ENCODE measurements at places on chromosomes 2 and 18. TPM values are rescaled to one million over a fixed set of nuclear protein-coding genes. Genes with fewer than 3 reads are reported as not detected.
A peak's percentile ranks its signal among the peaks of the same experiment; 100 is the strongest.

The SERPINB10 gene
- total RNA-seq: not detected

DNA sequence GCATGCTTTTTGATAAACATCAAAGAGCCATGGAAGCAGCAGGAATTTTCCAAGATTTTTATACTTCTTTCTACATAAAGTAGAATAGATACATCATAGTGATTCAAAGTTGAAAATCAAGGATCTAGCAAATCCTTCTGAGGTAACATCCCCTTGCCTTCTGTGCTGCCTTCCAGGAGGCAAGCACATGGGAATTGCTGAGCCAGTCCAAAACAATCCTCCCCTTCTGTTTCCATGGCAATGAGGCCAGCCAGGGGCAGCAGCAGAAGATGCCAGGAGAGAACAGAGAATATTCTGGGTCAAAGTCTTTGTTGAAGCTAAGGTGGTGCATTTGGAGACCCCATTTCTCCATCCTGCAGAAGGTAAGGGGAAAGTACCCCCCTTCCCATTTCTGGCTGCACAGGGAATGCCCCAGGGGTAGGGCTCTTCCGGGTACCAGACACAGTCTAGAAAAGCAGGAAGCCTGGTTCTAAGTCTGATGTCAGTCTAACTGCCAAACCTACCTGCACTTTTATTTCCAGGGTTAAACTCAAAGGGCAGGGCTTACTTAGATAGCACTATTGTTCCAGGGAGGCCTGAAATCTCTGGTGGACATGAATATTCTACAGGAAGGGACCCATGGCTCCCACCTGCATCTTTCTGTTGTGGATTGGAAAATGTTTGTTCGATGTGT lies 22.1 kb downstream of the CENPA start:
- DNase-seq: no peak

The MRPS5 gene
- 70.3 TPM for total RNA-seq

The SERPINB3 gene
- total RNA-seq: not detected

GRCh38 chr2:215367662-215368492 lies 56.0 kb downstream of the ATIC start:
- no peak for DNase-seq

- DNase-seq: no peak
These were observed 318.1 kb upstream of the NT5C1B start for GRCh38 chr2:18907508-18907907.

DNA sequence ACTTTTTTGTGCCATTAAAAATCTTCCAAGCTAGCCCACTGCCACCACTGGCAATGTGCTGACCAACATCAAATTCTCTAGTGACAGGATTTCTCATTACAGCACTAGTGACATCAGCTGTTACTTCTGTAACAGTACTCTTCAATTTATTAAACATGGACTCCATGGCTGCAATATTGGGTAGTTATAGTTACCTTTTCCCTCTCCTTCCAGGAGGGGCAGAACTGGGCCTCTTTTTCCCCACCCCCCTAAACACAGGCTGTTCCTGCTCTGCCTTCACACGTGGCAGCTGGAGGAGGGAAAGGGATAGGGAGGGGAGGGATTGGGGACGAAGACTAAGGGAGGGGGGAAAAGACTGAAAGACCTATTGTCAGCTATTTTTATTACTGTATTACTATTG lies 38.1 kb downstream of the TRAK2 start:
- DNase-seq: no peak

DNA sequence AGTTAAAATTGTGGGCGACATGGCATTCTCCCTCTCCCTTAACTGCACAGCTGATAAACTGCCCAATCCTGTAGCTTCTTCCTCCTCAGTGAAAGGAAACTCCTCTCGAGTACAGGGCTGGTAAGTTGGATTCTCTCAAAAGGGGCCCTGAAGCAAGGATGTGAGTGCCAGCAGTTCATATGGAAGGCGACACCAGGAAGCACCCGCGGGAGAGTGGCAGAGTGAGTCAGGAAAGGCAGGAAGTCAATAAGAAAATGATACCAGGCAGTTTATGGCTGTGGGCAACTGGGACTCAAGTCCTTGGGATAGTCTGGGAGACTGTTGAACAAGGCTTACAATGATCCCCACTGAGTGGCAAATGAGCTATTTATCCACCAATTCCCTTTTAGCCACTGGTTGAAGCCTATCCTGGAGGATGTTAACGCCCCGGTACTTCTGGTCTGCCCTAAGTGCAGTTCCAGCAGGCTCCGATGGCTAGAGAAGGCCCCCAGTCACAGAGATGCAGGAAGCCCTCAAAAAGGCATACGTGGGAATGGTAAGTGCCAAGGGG lies 34.8 kb downstream of the ABHD3 start:
- DNase-seq: no peak

GRCh38 chr2:113005030-113005509 lies at the start of gene IL36A:
IL36A (plus strand) TSS chr2:113005459; CDS start chr2:113005872, 413 bp downstream.
- DNase-seq: no peak

The GLI2 gene
- 0.07 TPM for total RNA-seq

DNA sequence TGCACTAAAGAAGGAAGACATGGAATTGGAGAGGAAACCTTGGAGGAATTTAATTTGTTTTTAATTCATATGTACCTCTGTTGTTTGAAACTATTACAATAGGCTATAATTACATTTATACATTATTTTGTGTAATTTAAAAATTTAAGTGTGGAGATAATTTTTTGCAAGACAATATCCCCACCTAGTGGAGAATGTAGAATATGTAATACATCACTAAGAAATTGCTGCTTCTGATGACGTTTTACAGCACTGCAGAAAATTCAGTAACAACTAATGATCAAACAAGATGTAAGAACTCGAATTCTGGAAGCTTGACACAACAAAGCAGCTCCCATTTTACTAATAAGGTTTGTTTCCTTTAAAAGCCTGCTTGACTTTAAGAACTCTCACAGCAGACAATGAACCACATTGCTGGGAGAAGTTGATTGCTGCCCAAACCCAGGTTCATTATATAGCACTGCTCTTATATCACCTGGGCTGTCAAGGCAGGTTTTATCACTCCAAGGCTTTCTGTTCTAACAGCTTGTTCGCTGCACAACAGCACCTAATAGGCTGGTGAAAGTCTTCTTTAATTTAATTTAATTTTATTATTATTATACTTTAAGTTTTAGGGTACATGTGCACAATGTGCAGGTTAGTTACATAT lies 53.4 kb downstream of the THADA start:
- peak; percentile 5 for DNase-seq

- DNase-seq: no peak
These were observed 171.9 kb downstream of the ACOXL start for GRCh38 chr2:110904116-110904778.

DNA sequence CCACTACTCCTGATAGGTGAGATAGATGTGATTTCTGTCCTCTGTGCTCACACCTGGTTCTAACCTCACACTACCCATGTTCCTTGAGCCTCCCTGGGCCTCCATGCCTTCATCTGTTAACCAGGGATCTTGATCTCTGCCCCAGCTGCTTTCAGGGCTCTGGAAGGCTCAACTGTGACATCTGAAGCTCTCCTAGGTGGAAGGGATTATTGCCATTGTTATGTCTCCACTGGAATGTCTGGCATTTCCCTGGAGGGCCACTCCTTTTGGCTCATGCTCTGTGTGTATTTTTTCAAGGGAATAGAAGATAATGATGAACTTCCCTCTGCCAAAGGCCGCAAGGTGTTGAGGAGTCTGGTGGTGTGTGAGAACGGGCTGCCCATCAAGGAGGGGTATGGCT lies 41.2 kb downstream of the PCARE start:
- DNase-seq: no peak

DNA sequence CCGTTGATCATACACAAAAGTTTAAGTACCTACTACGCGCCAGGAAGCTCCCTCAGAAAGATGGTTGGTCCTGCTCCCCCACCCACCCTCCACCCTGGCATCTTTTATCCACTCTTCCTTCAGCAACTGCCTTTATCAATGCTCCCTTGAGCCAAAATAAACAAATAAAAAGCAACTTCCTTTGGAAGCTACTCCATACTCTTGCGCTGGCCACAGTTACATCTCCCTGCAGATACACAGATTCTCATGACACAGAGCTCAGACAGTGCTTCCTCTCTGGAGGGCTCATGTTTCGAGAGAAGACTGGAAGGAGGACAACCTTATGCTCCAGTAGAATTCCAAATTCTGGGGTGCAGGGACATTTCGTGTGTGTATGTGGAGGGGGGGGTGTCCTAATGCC lies 3.8 kb upstream of the STEAP3 start:
- no peak for DNase-seq

The TDRD15 gene
- not detected for total RNA-seq

The GRP gene
- total RNA-seq: not detected

DNA sequence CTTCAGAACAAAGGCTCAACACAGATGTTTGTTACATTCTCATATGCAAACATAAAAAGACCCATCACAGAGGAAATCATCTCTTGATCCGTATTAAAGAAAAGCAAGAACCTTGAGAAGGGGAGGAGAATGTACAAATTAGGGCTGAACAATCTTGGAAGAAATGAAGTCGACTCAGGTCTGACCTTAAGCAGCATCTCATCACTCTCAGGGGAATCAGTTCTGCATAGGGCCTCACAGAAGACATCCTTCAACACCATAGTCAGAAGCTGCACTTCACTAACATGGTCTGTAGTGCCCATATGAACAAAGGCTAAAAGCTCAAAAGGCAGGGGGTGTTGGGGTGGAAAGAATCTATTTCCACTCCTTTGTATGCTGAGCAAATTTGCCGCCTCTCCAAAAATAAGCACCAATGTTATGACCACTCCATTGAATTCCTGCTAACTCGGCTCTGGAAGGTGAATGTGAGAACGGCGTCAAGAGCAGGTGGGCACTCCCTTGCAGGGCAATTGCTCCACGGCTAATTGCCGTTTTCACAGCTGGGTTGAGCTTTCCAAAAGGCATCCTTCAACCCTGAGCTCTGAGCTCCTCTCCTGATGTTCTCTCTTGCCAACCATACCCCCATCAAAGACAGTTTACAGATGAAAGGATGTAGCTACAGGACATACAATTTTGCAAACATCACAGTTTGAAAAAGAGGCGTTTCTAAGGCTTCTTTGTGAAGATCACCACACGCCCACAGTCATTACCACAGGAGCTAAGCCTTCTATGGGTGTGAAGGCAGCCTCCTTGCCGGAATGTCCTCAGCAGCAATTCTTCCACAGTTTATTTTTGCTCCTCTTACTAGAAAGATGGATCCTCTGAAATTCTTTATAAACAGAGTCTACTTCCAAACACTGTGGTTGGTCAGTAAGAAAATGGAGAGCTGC lies 10.0 kb downstream of the KLF7 start:
- peak; percentile 39 for DNase-seq

DNA sequence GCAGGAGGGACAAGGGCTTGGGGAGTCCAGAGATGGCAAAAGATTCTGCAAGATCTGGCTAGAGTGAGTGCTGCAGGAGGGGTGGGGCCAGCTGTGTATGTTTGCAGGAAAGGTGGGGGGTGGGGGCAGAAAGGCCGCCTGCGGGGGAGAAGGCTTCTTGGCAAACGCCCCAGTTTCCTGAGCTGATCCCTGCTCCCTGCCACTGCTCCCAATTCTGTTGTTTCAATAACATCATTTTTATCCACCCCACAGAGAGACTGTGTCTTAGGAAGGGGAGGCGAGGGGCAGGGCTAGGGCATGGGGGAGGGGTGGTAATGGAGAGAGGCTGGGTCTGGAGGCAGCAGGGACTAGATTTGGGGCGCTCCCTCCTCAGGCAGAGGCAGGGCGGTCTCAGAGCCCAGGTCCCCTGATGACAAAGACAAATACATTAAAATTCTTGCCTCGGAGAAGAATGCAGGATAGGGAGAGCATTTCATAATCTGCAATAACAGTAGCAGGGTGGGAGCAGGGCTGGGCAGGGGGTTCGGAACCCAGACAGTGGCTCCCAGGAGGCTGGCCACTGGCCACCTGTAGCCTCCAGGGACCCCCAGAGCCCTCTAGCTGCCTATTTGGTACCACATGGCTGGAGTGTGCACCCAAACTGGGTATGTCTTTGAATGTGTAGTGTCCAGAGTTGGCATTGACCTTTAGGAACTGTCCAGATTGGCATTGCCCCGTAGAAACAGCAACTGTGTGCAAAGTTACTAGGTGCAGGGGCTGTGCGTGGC lies 2.1 kb upstream of the WNT6 start:
- no peak for DNase-seq

The MZT2B gene
- 417 TPM for total RNA-seq

GRCh38 chr2:208657468-208657867 lies 250.9 kb downstream of the PTH2R start:
- DNase-seq: no peak

The MAPK4 gene
- not detected for total RNA-seq

DNA sequence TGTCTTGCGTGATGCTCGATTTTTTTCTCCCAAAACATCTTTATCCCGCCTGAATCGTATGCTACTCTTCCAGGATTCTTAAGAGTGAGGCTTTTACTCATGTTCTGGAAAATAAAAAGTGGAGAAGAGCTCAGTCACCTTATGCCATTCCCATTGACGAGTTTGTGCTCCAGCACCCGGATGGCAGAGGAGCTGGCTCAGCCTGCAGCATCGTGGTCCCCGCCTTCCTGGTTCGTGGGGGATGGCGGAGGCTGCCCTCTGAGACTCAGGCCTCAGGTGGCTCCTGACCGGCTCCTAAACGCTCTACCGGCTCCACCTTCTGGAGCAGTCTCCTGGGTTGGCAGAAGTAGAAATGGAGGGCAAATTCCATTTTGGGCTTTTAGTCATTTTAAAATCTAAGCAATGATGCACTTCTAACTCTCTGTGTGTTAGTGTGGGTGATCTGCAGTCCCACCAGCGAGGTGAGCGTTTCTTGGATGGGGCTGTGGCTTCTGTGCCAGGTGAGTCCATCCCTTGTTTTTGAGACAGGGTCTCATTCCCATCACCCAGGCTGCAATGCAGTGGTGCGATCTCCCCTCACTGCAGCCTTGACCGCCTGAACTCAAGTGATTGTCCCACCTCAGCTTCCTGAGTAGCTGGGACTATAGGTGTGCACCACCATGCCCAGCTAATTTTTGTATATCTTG lies 27.8 kb downstream of the RTP5 start:
- no peak for DNase-seq

The CD207 gene
- not detected for total RNA-seq

- DNase-seq: no peak
These were observed 76.1 kb downstream of the SP100 start for GRCh38 chr2:230492107-230492506.

- DNase-seq: no peak
These were observed 77.2 kb upstream of the STK17B start for GRCh38 chr2:196248467-196249094.

DNA sequence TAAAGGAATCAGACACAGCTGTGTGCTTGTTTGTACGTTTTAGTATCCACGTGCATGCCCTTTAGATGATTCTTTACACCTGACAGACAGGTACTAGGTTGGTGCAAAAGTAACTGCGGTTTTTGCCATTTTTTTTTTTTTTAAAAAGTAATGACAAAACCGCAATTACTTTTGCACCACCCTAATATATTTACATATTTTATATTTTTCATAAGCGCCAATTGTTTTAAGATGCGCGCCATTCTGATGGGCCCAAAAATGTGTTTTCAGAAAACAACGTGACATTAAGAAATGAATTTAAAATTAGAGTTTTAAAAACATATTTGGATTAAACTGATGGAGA lies 972 bp upstream of the COBLL1 start:
- DNase-seq: no peak

DNA sequence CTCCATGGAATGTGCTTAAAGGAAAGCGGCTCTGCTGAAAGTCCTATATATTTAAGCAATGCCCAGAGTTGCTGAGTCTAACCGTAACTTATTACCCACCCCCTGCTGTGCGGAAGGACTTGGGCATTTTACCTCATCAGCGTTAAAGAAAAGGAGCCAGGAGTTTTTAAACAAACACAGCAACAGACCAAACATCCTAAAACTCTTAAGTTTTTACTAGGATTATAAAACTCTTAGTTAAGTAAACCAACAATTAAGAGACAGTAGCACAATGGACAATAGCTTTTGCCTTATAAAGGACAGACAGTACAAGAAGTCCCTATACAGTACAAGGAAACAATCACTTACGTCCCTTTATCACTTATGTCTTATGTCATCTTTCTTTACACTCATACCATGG lies 90.2 kb downstream of the ZNF521 start:
- DNase-seq: no peak
